ENCODE measurements at places on chromosomes 2 and 18.

DNA sequence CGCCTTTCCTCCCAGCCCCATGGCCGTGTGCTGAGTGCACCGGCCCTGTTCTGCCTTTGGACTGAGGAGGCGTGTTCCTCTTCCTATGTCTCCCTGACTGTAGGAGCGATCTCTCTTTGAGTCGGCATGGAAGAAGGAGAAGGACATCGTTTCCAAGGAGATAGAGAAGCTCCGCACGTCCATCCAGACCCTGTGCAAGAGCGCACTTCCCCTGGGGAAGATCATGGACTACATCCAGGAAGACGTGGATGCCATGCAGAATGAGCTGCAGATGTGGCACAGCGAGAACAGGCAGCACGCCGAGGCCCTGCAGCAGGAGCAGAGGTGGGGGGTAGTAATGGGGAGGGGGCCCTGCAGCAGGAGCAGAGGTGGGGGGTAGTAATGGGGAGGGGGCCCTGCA lies 29.4 kb upstream of the ASB1 start:
- no peak for DNase-seq

GRCh38 chr2:237718277-237718634 lies 80.3 kb upstream of the RBM44 start:
- no peak for DNase-seq

DNA sequence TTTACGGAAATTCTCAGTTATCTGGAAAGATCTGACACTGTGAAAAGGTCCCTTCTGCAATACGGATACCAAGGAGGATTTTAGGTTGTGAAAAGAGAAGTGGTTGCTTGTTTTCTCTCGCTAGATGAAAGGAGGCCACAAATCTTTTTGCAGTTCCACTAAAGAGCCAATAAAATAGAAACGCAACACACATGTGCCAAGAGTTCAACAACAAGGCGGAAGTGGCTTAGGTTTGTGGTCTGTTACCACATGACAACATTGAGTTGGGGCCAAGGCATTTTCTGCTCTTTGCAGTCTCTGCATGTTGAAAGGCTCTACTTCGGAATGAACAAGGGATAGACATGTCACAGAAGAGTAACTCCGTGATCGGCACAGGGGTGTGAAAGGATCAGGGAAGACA lies 115.7 kb upstream of the OSR1 start:
- no peak for DNase-seq

DNA sequence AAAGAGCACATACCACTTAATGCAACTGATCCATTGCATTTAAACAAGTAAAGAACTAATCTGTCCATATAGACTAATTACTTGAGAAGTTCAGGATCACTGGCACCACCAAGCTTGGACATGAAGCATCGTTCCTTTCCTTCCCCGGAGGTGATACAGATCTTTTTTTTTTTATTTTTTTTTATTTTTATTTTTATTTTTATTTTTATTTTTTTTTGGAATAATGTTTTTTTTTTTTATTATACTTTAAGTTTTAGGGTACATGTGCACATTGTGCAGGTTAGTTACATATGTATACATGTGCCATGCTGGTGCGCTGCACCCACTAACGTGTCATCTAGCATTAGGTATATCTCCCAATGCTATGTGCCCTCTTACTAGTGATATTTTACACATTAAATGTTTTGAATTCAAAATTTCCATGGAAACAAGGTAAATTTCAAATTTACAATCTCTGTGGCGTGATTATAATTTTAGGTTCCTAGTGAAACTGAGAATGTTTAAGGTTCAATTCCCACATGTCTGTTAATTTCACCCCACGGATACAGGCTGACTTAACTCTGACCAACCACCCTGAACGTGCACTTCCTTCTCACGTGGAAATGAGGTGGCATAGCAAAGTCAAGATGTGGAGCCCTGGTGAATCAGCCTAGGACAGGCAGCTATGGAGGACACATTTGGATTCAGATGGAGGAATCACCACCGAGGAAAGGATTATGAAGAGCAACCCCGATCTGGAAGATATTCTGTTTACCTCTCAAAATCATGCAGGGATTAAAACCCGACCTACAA lies 101.6 kb upstream of the THOC1 start:
- DNase-seq, result no peak

DNA sequence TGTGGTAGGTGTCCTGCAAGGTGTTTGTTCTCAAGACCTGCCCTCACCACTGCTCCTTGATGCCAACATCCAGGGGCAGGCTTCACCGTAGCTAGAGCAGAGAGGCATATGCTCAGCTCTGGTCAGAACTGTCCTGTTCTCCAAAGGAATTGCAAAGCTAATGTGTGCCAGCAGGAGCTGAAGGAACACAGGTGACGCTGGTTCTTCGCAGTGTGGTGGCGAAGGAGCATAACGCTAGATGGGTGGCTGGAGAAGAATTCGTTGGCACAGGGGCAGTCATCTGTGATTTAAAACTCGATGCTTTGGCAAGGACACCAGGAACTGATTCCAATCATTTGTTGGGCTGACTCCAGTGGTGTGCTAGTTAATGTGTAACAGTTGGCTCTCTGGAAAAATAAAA lies 11.4 kb upstream of the PER2 start:
- no peak for DNase-seq

GRCh38 chr2:1503471-1504310 lies 90.4 kb downstream of the TPO start:
- DNase-seq, result no peak

DNA sequence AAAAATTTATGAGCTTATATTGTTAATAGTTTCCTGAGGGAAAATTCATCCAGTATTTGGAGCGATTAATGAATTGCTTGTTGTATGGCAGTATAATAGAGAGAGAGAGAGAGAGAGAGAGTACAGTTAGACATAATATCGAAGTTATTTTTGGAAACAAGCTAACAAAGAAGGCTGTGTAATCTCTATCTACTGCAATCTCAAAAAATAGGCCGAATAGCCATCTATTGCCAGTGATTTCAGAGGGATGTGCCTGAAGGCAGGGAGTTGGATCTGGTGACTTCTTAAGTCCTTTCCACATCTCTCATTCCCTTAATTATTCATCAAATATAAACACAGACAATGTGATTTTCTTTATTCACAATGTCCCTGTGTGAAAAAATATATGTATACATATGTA lies 433.1 kb upstream of the RAB12 start:
- DNase-seq, result no peak

- no peak for DNase-seq
Observed at GRCh38 chr2:46704593-46704992, 211.0 kb downstream of the MCFD2 start.

GRCh38 chr2:61005736-61006135 lies 11.8 kb upstream of the PEX13 start:
- no peak for DNase-seq

DNA sequence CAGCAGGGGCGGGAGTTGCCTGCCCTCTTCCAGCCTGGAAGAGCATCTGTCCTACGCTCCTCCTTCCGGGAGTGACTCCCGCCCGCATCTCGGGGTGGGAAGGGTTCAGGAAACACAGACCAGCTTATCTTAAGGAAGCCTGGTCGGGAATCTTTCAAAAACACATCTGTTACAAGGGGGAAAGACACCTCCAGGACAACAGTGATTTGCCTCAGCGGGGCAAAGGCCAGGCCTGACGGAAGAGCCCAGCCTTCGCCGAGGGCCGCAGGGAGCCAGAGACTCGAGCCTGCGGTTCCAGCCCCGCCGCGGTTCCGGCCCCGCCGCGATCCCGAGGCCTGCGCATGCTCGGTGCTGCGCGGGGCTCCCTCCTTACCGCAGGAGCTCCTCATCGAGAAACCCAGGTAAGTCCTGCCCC lies 38.1 kb upstream of the TGIF1 start:
- DNase-seq, result no peak

DNA sequence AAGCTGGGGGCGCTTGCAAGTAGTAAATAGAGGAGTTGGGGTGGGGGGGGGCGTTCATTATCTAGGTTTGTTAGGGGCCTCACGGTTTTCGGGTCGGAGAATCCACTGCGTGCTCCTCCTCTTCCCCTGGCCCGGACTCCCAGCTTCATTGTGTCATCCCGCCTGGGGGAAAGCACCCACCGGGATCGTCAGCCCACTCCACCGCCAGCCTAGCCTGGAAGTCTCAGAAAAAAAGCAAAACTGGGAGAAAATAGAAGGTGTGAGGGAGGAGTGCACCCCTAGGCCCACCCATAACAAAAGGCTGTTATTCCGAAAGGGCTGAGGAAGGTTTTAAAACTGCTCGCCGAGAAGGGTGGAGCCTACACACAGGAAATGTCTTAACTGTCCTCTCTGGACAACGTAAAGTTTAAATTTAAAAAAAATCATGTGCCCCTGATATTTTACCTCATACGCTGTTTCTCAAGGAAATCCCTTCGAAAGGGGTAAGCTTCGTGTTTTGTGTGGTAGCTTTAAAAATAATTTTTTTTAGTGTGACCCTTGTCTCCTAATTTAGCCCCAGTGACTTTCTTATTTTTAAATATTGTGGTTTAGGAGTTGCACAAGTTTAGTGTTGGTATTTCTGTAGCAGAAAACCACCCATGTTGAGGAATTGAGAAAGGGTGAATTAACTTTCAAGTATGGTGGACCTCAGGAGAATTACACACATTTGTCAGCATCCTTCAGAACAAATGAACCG lies 104.2 kb downstream of the SPTBN1 start:
- DNase-seq, result no peak

- DNase-seq, result no peak
Observed at GRCh38 chr2:35783723-35784122, 571.9 kb upstream of the CRIM1 start.

GRCh38 chr2:75047992-75048625 lies 89.7 kb downstream of the POLE4 start:
- no peak for DNase-seq

DNA sequence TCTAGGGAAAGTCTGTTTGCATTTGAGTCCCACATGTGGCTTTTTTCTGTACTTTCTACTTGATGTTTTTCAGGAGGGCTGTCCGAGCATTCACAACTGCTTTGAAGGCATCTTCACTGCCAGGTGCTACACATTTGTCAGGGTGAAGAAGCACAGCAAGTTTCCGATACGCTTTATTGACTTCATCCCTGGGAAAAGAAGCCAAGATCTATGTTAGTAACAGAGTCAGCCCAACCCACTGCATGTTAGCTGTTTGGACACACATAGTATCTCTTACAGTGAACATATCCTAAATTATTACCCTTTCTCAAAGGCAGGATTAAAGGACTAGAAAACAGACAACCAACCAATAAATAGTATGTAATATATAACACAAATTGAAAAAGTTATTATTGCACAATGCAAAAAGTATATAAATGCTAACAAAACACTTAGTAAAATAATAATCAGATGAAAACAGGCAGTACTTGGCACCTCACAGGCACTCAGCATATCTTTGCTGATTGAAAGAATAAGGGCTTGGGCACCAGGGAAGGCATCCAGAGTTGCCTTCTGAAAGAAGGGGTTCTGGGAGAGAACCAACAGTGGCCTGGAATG lies 24.1 kb downstream of the DNAJC27 start:
- DNase-seq, result no peak

DNA sequence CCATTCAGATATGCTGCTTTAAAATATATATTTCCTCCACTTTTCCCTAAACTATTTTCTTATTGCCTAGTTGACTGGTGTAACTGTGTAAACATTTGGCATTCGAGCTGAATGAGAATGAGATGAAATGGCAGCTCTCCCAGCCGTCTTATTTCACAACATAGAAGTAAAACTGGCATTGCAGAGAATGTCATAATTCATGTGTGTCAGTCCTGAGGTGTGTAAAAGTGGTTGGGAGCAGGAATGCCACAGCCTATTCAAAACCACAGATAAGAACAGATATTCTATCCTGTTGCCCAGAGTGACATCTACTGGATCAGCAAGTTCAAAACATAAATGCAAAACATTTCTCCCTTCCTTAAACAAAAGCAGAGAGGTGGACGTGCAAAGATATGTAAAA lies 565.5 kb upstream of the CHAC2 start:
- no peak for DNase-seq

GRCh38 chr18:26322890-26323653 lies 96.8 kb downstream of the TAF4B start:
- no peak for DNase-seq

DNA sequence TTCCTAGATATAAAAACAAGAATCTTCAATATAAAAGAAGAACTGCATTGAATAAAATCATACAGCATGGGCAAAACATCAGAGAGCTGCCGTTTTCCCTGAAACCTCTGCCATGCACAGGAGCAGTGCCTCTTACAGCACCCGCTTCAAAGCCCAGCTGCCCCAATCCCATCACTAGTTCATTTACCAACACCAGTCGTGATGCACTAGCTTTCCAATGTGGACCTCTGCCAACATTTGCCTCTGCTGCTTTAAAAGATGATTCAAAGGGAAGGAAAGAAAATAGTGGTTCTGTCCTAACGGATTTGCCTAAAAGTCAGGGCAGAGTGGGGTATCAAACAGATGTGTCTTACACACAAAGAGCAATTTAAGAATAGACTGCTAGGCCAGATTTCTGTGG lies 43.4 kb upstream of the AP1S3 start:
- DNase-seq, result no peak
